ENCODE measurements at places on chromosomes 16 and 17. TPM values are rescaled to one million over a fixed set of nuclear protein-coding genes. Genes with fewer than 3 reads are reported as not detected.

DNA sequence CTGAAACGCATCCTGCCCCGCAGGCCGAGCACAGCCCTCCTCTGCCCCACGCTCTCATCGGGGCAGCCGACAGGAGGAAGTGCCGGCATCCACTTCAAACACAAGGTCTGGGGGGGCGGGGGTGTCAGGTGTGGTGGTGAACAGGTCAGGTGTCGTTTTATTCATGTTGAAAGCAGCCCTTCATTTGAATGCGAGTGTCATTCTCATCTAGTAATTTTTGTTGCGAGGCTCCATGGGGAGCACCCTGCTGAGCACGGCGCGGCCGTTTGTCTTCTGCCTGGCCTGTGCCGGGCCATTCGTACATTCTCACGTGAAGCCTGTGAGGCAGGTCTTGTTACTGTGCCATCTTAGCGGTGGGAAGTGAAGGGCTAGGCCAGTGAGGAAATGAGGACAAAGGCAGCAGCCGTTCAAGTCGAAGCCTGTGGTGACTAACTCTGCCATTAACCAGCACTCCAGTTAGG is 1.9 kb downstream of the ACSF3 start:
- DNase-seq, result no peak

DNA sequence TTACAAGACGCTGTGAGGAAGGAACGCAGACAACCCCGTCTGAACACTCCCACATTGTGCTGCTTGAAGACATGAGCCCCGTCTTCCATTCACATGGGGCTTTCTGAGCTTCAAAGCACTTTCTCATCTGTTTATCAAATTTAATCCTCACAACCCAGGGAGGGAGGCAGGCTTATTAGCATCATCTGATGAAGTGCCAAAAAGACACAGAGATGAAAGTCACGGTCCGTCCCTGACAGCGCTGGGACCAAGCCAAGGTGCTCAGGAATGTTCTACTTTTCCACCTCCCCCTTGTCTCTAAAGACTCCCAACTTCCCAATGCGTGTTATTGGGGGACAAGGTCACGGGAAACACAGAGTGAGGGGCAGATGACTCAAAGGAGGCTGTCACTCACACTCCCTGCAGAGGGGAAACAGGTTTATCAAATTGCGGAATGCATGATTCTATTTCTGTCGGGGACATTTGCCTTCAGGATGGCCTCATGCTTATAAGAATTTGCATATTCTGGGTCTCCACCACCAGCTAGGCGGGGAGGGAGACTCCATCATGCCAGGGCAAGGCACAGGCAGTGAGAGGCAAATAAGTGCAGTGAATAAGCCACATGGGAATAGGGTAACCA is 10.7 kb downstream of the XYLT1 start:
- DNase-seq, result no peak

GRCh38 chr16:51429041-51429440 is 278.0 kb upstream of the SALL1 start:
- no peak for DNase-seq

- no peak for DNase-seq
These were observed 132.7 kb upstream of the HSBP1 start for GRCh38 chr16:83674931-83675535.

ZP2 gene
- total RNA-seq, result not detected
